ENCODE measurements at places on chromosomes 6 and 20.

DNA sequence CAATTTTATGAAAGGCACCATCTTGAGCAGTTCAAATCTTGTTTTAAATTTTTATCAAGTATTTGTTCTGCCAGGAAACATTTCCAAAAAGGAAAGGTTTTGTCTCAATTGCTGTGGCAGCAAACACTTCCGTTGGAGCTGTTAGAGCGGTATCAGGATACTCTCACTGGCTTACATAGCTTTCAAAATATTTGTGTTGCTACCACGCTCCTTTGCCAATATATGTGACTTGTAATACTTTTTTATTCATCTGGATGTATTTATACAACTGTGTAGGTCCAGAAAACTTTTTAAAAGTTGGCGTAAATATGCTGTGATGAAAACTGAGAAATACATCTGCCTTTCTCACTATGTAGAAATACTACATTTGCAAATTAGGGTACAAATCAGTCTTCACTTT lies 37.8 kb upstream of the NHSL1 start:
- DNase-seq = no peak

DNA sequence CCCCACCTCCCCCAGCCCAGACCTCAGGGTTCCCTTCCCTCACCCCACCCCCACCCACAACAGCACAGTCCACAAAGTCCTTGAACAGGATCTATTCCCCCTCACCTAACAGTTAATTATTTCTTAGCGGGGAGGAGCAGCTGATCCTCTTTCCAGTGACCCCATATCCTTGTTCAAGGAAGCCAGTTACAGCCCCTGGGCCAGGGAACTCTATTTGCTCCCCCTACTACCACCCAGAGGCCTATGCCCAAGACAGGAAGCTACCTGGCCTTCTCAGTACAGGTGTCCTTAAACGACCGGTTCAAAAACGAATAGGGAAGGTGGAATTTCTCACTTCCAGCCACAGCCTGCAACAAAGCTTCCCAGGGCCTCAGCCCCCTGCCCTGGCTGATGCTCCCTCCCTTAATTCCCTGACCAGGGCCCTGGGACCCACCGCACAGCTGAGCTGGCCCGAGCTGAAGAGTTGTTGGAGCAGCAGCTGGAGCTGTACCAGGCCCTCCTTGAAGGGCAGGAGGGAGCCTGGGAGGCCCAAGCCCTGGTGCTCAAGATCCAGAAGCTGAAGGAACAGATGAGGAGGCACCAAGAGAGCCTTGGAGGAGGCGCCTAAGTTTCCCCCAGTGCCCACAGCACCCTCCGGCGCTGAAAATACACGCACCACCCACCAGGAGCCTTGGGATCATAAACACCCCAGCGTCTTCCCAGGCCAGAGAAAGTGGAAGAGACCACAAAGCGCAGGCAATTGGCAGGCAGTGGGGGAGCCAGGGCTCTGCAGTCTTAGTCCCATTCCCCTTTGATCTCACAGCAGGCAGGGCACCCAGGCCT lies 778 bp downstream of the MCCD1 start:
- no peak for DNase-seq

GRCh38 chr20:8361006-8361652 lies 229.1 kb downstream of the PLCB1 start:
- DNase-seq = no peak

- no peak for DNase-seq
These were observed 116.6 kb upstream of the RPS6KA2 start for GRCh38 chr6:166743406-166744222.

GRCh38 chr20:33291830-33292355 lies 8.9 kb downstream of the BPIFB1 start:
- DNase-seq = peak; percentile 45

DNA sequence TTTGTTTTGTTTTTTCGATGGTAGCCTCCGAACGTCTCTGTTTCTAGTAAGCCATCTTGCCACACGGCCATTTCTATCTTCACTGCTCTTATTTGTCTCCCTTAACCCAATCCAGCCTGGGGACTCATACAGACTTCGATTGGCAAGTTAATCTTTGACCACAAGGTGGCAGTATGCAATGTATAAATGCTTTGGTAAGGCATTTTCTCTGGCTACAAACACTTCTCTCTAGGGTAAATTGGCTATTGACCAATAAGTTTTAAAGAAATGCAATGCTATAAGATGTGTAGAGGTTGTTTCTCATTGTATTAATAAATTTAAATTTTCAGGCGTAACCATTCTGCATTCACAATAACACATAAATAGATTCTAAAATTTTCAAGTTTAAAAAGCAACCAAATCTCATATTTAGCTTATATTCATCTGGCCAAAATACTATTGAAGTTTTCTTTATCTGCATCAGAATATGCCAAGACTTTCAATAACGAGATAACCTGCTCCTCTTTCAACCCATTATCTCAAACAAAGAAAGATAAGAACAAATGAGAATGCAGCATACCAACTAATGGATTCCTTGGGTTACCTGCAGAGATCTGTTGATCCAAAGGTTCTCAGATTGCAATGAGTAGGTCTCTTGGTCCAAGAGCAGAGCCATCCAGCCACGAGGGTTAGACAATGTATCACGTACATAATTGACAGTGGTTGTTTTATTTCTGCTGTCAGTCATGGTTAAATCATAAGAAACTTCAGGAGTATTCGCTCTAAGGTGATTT lies 231.9 kb downstream of the PKHD1 start:
- DNase-seq = no peak

- DNase-seq = no peak
These were observed 174.8 kb upstream of the HEY2 start for GRCh38 chr6:125574604-125575003.

DNA sequence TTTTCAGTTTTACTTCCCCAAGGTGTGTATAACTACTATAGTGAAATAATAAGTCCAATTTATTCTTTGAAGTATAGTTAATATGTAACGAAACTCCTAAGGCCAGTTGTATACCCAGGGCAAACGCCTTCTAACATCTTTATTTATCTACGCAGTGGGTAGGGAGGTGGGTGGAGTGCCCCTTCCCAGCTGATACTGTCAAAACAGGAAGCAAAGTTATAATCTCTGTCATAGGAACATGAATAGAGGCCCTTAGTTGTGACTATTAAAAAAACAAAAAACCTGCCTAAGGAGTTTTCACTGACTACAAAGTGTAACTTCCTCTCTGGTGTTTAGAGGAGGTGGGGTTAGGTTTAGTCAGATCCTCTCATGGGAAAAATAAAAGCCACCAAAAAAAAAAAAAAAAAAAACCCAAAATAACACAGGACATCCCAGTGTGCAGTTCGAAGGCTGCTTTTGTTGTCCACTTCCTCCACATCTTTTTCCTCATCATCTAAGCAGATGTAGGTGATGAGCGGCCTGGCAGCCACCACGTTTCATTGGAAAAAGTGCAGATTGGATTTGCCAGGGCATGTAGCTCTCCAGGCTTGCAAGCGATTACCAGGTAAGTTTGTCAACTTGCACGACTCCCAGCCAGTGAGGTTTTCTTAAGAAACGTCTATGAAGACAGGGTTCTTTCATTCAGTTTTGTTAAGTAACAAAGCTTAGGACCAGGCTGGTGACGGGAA lies 58.7 kb downstream of the UTRN start:
- no peak for DNase-seq

- DNase-seq = no peak
These were observed 706.2 kb upstream of the GJE1 start for GRCh38 chr6:141426400-141426980.

- no peak for DNase-seq
These were observed 45.8 kb upstream of the NNAT start for GRCh38 chr20:37475252-37475651.

DNA sequence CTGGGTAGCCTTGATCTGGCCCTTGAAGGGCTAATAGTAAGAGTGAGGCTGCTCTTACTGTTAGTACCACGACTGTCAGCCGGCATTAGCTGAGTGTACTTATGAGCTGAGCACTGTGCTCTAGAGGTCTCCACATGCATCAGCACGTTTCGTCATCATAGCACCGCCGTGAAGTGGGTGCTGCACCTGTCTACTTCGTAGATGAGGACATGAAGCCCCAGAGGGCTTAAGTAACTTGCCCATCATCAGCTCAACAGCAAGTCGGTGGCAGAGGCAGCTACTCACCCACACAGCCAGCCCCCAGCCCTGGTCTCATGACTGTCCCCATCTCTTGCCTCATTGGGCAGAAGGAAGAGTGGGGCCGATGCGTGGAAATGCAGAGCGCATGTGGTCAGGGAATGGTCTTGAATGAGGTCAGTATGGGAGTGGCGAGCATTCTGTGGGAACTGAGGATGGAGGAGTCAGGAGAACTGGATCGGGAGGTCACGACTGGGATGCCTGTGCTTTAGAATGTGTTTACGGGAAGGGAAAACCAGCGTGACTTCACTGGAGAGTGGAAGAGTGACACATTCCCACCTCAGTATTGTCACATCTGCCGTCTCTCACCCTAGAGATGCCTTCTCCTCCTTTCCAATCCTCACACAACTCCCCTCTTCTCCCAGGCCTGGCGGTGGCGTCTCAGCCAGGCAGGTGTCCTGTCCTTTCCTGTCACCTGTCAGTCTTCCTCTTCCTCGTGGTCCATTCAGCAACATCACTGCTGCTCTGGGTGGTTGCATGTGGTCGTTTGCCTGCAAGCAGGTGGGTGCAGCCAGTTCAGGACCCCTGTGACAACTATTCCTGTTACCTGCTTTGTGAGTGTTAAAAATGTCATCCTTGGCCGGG lies 6.0 kb downstream of the SYTL3 start:
- no peak for DNase-seq

GRCh38 chr20:7710440-7710839 lies 229.8 kb downstream of the HAO1 start:
- no peak for DNase-seq

- DNase-seq = no peak
These were observed 57.0 kb upstream of the GNRH2 start for GRCh38 chr20:2986466-2986865.

GRCh38 chr20:44660581-44660980 lies 9.1 kb upstream of the ADA start:
- DNase-seq = no peak

GRCh38 chr6:168827586-168827871 lies 386.5 kb downstream of the SMOC2 start:
- no peak for DNase-seq

- no peak for DNase-seq
These were observed 278.8 kb upstream of the RUNX2 start for GRCh38 chr6:45049188-45049843.

- DNase-seq = no peak
These were observed 107.2 kb downstream of the ATP9A start for GRCh38 chr20:51660672-51661608.

DNA sequence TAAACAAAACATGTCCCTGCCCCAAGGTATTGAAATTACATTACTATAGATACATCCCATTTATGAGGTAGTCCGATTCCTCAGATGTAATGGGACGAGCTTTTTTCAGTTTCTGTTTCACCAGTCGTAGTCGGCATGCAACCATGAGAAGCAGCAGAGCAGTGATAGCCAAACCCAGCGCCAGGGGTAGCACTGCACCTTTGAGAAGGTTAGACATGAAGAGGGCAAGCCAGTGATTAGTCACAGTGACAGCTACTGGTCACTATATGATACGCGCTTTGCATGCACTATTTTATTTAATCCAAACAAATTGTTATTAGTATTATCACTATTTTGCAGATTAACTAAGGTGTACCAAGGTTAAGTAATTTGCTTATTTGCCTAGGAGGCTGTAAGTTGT lies 43.7 kb downstream of the LRP11 start:
- no peak for DNase-seq

- DNase-seq = no peak
These were observed 30.5 kb upstream of the DLGAP4 start for GRCh38 chr20:36275441-36276189.

- no peak for DNase-seq
These were observed 23.9 kb downstream of the FLRT3 start for GRCh38 chr20:14313341-14314020.

GRCh38 chr20:42756991-42757390 lies 432.7 kb downstream of the PTPRT start:
- no peak for DNase-seq

GRCh38 chr6:105561486-105561885 lies 158.6 kb upstream of the PREP start:
- DNase-seq = no peak

GRCh38 chr6:159716247-159717096 lies 10.8 kb upstream of the WTAP start:
- no peak for DNase-seq

GRCh38 chr20:7348253-7348652 lies 580.8 kb downstream of the BMP2 start:
- no peak for DNase-seq

DNA sequence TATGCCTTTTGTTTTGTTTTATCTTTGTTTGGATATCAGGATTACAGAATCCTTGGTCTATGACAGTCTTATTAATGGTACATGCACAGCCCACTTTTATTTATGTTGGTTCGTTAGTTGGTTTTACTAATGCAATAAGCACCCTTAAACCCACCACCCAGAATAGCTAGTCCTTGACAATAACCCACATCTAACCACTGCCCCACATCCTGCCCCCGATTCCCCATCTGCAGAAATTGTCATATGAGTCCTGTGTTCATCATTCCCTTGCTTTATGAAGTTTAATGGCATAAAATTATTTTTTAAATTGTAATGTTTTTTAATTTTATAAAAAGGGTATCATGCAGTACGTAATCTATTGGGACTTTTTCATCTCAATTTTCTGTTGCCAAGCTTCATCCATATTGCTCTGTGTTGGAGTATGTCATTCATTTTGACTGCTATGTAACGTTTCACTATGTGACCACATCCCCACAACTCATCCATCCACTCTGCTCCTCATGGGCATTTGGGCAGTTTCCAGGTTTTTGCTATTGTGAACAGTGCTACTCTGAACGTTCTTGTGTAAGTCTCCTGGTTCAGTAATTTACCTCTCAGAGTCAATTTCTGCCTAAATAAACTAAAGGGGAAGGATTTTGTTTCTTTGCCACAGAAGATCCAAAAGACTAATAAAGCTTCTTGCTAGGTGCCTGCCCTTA lies 150.4 kb downstream of the MRPL14 start:
- no peak for DNase-seq

DNA sequence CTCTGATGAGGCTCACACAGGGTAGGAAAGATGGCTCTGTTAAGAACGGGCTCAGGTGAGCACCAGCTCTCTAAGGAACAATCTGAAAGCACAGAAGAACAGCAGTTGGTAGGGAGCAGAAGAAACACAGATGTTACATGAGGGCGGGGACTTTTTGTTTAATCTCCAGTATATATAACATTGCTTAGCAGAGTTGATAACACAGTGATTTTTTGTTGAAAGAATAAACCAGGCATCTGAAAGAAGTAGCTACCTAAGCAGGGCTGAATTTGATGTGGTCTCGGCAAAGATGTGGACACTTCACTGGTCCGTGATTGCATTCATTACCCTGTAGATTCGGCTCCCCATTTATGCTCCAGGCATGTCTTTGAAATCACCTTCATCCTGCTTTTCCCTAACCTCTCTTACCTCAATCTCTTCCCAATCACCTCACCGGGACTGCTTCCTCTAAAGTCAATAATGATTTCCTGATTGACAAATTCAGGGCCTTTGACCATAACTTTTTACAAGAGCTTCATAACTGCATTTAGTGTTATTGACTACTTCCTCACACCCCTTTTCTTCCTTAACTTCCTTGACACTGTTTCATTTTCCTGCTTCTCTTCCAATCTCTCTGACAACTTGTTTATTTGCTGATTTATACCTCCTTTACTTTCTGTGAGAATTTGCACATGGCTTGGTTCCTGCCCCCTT lies 34.4 kb downstream of the SAMD3 start:
- no peak for DNase-seq

Data from stimulated activated CD8-positive, alpha-beta memory T cell treated with anti-CD3 and anti-CD28 coated beads, Interleukin-2, amount 100 ng/mL, for 1 hour (primary cell).